ENCODE measurements at places on chromosomes 3 and 15.

- peak; percentile 87 for DNase-seq
Observed at GRCh38 chr3:9976721-9977709, 9.6 kb downstream of the EMC3 start.

DNA sequence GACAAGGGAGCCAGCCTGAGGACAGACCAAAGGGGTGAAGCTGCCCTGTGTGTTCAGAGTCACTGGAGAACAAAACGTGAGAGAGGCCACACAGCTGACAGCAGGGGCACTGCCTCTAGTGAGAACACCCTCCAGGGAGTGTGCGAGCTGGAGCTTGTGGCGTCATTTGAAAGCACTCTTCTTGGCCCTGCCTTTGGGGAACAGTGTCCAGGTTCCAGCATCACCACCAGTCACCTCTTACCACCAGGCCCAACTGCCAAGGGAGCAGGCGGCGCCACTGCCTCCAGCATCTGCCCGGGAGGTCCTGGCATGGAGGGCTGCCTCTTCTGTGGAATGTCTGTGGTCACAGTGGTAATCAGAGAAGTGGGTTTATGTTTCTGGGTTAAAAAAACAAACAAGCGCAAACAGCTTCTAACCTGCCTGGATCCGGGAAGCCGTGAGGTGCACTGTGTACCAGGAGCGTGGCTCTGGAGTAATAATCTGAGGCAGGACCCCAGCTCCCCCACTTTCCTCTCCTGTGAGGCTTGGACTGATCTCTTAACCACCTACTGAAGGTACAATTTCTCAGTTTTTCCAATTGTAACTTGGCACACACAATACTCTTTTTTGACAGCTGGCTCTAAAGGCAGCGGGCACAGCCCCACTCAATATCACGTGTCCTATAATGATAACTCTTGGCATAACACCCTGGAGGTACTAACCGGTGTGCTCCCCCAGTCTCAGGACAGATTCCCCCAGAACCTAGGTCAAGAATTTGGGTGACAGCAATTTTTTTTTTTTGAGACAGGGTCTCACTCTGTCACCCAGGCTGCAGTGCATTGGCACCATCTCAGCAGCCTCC is 32.2 kb upstream of the CDCP1 start:
- no peak for DNase-seq

DNA sequence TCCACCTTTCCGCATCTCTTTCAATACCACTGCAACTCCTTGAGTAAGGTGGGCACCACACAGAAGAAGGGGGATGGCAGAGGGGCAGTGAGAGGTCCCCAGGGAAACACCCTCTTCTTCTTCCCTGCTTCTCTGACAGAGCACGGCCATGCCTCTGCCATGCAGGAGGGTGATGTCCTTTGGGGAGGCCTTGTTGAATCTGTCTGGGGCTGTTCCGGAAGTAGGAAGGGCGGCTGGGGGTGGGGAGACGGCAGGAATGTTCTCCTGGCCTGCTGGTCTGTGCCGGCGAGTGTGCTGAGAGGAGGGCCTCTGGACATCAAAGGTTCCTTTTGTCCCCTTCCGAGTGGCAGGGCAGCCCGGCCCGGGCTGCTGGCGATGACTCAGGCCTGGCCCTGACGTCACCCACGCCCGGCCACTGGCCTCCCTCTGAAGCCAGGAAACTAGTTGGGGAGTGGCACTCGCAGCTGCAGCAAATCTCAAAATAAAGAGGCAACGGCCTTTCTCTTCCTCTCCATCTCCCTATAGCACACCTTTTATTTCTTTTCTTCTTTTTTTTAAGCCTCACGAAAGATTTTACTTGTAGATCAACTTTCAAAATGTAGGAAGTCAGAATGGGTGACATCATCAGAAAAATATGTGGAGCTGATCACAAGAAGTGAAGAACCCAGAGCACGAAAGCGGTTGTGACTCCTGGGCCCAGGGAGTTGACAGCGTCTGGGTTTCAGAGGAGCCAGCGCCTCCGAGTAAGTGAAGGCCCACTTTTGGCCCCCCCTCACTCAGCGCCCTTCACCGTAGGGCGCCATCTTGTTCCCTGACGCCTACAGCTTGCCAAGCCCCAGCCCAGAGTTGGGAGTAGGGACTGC is at the start of gene ZBTB38:
Gene ZBTB38, plus strand, starts transcription at position 443 of the 863 bp plus-strand sequence. CDS start 73,885 bp downstream, outside the sequence.
- no peak for DNase-seq

GRCh38 chr15:29554531-29554930 is 267.7 kb downstream of the TJP1 start:
- no peak for DNase-seq

GRCh38 chr3:115293321-115293720 is 146.2 kb upstream of the ZBTB20 start:
- DNase-seq: no peak

DNA sequence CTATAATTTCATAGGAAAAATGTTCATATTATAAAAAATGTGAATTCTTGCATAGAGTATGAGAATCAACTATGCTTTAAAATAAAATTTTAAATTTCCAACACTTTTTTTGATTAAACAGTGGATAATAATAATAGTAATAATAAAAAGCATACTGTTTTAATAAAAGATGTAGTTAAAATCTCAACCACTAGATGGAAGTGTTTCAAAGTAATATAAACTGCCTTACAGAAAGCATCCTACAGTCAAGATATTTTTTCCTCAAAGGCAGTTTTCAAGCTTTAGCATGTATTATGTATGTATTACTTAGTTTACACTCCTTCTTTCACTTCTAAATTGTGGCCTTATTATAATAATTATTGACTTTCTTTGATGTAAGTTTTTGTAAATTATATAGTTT is 217.5 kb downstream of the CHL1 start:
- DNase-seq: no peak

DNA sequence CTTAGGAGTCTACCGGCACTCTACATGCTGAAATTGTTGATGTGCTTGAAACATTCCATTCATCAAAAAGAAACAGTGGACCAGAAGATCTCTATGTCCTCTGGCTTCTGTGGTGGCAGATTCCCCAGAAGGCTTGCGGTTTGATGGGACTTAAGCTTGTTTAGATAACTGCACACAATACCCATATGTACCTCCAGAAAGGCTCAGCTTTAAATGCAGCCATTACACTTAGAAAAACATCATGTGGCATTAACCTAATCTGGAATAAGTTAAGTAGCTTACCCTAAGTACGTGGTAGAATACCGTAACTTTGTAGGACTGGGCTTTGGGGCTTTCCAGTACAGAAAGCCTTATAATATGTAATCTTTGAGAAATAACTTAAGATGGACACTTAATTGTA is 187.3 kb downstream of the RBMS3 start:
- no peak for DNase-seq

- DNase-seq: no peak
Observed at GRCh38 chr15:33309602-33310276, 1.0 kb upstream of the RYR3 start.

DNA sequence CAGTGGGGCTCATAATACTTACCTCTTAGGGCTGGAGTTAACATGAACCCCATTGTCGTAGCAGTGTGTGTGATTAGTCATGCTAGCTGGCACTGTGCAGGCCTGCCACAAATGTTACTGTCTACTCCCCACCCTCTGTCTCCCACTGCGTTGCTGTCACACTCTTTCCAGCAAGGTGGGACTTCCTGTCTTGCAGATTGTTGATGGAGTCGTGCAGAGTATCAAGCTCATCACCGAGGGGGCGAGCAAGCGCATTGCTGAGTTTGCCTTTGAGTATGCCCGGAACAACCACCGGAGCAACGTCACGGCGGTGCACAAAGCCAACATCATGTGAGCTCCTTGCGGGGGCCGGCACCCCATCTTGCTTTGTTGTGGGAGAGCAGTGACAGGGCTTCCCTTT is 12.9 kb downstream of the IDH3A start:
- no peak for DNase-seq
